ENCODE measurements at places on chromosomes 16 and 17.
A peak's percentile ranks its signal among the peaks of the same experiment; 100 is the strongest.

GRCh38 chr17:70661342-70662222 lies 492.2 kb downstream of the KCNJ2 start:
- DNase-seq: no peak

DNA sequence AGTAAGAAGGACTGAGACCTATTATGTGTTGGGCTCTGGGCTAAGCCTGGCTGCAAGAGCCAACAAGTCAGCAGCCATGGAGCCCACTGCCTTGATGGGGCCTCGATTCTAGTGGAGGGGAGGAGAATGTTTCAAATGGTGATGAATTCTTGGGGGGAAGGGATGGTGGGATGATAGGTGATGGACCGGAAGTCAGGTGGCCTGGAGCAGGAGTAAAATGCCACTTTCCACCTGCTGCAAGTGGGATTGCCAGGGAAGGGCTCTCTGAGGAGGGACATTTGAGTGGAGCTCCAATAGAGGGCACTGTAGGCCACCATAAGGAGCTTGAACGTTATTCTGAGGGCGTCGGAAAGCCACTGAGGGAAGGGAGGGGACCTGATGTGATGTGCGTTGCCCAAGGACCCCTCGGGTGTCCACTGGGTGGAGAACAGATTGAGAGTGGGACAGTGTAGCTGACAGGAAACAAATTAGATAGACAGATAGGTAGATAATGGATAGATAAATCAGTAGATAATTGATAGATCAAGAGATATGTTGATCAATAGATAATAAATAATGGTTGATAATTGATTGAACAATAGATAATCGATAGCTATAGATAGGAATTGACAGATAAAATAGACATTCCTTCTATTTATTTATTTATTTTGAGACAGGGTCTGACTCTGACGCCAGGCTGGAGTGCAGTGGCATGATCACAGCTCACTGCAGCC lies 18.2 kb upstream of the NXPH3 start:
- peak; percentile 52 for DNase-seq

GRCh38 chr17:9833922-9834321 lies 8.2 kb downstream of the GLP2R start:
- no peak for DNase-seq

GRCh38 chr16:29910819-29911675 lies 10.8 kb downstream of the ASPHD1 start:
- no peak for DNase-seq

DNA sequence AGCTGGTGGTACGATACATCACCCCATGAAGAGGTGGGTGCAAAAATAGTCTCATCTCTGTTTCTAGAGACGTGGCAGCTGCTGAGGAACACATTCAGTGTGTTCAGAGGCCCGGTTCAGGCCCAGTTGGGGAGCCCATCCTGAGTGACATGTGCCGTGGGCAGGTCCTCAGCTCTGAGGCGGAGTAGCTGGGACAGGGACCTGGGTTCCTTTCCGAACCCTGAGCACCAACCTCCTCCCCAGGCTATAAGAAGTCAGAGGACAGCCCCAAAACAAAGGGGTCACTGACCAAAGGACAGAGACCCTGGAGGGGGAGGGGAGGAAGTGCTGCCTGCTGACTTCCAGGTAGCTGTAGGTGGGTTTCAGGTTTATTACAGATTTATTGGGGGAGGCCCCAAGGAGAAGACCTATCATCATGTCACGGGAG lies 5.1 kb downstream of the LDHD start:
- no peak for DNase-seq

GRCh38 chr17:21017861-21018260 lies 24.9 kb downstream of the USP22 start:
- DNase-seq: no peak

DNA sequence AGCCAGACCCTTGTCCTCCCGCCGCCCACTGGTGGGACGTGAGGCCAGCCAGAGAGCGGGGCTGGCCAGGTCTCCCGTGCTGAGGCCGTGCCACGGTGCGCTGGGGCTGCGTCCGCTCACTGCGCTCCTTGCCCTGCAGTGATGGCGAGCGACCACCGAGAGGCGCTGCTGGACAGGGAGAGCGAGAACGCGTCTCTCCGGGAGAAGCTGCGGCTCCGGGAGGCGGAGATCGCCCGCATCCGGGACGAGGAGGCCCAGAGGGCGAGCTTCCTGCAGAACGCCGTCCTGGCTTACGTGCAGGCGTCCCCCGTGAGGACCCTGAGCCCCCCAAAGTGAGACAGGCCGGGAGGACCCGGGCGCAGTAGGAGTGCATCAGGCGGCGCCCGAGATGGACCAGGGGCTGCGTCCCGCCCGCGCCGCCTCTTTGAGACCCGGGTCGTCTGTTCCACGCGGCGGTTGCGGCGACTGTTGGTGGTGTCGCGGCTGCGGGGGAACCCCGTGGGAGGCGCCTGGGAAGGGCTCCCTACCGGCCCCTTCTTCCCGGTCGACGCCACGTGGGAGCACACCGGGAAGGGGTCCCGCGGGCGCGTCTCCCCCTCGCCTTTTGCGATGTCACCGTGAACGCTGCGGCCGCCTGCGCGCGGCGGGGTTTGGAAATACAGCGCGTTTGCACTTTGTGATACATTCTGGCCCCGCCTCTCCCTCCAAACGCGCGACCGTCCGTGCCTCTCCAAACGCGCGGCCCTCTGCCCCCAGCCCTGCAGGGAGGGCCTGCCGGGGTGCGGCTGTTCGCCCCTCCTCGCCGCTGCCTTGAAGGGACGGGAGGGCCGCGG lies 792 bp upstream of the RAC3 start:
- peak; percentile 54 for DNase-seq

DNA sequence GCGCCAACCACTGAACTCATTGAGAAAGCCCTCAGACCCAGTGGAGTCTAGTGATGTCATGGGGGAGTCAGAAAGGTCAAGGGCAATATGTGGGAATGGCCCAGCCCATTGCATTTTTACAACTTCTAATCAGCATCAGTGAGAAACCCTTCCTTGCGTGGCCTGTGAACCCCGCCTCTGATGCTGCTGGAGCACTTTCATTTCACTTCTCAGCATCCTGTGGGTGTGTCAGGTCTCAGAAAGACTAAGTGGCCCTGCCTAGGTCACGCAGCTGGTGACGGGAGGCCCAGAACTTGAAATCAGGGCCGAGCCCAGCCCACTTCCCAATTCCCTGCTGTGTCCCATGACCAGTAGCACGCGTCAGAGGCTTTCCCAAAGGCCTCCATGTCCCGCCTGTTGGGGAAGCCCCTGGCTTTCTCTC lies 6.1 kb downstream of the DNAI2 start:
- DNase-seq: no peak

GRCh38 chr17:79410681-79411080 lies 200.2 kb downstream of the RBFOX3 start:
- no peak for DNase-seq

GRCh38 chr16:23152386-23153178 lies 3.3 kb upstream of the USP31 start:
- DNase-seq: no peak

DNA sequence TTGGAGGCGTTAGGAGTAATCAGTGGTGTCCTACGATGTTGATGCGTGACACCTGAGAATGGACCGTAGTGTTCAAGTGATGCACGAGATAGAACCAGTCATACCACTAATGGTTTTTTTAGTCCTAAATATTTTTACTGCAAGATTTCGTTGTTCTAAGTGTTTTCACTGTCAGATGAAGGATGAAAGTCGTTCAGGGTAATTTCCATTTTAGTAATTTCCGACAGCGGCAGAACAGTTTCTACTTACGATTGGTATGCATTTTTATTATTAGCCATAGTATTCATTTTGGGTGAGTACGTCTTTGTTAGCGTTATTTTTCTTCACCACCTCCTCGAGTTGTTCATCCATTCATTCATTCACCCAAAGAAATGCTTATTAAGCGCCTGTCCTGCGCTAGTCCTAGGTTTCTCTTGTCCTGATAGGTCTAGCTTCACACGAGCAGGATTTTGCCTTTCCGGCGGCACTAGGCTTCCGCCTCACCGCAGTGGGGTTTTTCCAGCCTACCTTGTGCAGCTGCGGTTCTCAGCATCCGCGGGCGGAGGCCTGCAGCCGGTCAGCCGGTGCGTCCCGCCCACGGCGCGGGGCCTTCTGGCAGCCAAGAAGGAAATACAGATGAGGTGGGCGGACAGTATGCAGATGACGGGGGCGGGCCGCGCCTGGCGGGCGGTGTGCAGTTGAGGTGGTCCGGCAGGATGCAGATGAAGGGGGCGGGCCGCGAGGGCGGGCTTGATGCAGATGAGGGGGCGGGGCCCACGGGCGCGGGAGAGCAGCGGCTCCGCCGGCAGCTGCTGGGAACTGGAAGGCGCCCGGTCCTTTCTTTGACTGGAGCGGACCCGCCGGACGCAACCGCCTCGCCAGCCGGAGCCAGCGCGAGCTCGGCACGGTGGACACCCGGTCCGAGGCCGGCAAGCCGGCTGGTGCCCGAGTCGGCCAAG lies 146.4 kb downstream of the SPECC1 start:
- peak; percentile 95 for DNase-seq

DNA sequence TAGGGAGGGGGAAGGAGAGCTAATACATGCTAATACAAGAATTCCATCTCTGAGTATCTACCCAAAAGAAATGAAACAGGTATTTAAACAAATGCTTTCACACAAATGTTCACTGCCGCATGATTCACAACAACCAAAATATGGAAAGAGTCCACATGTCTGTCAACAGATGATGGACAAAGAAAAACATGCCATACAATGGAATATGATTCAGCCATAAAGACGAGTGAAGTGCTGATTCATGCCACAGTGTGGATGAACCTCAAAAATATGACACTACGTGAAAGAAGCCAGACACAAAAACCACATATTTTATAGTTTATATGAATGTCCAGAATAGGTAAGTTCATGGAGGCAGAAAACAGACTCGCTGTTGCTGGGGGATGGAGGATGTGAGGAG lies 321.4 kb downstream of the FOXL1 start:
- DNase-seq: no peak

GRCh38 chr17:7589204-7589868 lies 558 bp downstream of the SOX15 start:
- DNase-seq: no peak

DNA sequence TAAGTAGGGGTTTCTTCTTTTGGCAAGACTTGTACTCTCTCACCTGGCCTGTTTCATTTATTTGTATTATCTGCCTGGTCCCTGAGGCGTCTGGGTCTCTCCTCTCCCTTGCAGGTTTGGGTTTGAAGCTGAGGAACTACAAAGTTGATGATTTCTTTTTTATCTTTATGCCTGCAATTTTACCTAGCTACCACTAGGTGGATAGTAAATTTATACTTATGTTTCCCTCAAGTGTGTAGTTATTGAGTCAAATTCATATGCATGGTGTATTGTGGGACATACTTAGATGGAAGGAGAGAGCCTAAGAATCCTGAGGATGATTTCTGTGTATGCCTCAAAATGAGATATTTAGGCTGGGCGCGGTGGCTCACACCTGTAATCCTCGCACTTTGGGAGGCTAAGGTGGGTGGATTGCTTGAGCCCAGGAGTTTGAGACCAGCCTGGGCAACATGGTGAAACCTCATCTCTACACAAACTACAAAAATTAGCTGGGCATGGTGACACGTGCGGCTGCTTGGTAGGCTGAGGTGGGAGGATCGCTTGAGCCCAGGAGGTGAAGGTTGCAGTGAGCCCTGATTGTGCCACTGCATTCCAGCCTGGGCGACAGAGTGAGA lies 13.6 kb downstream of the TMEM98 start:
- no peak for DNase-seq

GRCh38 chr17:61764846-61765245 lies 98.5 kb downstream of the BRIP1 start:
- no peak for DNase-seq

GRCh38 chr16:9941245-9941644 lies 241.0 kb downstream of the GRIN2A start:
- DNase-seq: no peak

- DNase-seq: no peak
Measured at GRCh38 chr17:43857141-43857540, 10.2 kb downstream of the CD300LG start.

GRCh38 chr17:36885153-36885735 lies 52.0 kb upstream of the LHX1 start:
- no peak for DNase-seq

DNA sequence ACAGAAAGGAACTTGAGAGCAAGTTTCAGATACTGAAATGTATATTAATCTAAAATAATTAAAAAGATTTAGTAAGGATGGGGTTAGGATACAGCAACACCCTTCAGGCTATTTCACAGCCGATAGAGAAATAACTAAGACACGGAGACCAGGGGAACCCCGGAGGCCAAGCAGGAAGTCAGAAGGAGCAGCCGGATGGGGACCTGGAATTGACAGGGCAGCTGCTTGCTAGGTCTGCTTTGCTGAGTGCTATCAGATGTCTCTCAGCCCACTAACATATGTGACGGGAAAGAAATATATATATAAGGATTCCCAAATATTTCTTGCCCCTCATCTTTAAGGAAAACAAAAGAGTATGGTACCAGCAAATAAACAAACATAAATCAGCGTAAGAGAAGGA lies 154.1 kb upstream of the CDH5 start:
- no peak for DNase-seq
